Posterior vena cava (tissue), 2 donors: ENCODE measurements at places on chromosomes 16 and 17. TPM values are rescaled to one million over a fixed set of nuclear protein-coding genes. Genes with fewer than 3 reads are reported as not detected.

DNA sequence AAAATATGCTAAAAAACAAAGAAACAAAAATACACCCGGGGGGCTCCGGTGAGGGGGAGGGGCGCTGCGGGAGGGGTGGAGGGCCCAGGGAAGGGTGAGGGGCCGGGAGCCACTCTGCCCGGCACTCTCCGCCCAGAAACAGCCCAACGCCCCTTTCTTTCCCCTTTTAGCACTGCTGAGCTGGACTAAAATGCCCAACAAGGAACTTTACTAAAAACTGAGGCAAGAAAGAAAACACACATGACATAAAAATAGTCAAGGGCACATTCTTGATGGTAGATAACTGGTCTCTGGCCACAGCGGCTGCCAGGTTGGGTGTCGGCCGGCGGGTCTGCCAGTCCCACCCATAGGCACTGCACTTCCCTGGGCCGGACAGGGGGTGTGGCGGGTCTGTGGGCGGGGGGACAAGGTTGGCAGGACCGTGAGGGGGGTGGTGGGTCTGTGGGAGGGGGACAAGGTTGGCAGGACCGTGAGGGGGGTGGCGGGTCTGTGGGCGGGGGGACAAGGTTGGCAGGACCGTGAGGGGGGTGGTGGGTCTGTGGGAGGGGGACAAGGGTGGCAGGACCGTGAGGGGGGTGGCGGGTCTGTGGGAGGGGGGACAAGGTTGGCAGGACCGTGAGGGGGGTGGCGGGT, 20.9 kb downstream of the METRNL start:
- DNase-seq: no peak

DNA sequence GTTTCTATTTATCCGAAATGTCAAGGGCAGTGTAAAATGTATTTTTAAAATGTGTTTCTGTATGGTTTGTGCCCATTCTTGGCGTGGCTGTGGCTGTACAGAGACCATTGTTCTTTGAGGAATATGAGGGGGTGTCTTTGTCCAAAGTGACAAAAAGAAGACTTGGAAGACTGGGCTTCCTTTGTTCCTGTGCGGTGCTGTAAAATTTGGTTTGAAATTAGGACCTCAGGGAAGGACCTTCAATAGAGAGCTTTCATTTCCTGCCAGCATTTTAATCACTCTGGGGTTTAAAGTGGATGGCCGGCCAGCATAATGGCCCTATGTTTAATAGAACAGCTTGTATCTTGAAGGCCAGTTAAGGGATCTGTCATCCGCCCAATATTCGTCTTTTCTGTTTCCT, 190.1 kb upstream of the TBX2 start:
- no peak for DNase-seq

GRCh38 chr17:57187391-57187790, 68.9 kb upstream of the MSI2 start:
- DNase-seq: no peak

CD300E gene
- total RNA-seq: 1.4 TPM

NAGS gene
- total RNA-seq: 0.86 TPM
